ENCODE measurements at places on chromosomes 1 and 21.

- no peak for DNase-seq
Observed at GRCh38 chr21:29640080-29640508, 299.7 kb downstream of the GRIK1 start.

GRCh38 chr1:154557939-154558719 lies at the start of gene UBE2Q1:
Gene UBE2Q1, minus strand, starts transcription at chr1:154558662. Its CDS starts 109 bp downstream, at chr1:154558553.
- DNase-seq, result no peak

- no peak for DNase-seq
Observed at GRCh38 chr1:201750934-201751333, 78.0 kb upstream of the IPO9 start.

- no peak for DNase-seq
Observed at GRCh38 chr1:156543066-156543465, 29.3 kb downstream of the IQGAP3 start.

DNA sequence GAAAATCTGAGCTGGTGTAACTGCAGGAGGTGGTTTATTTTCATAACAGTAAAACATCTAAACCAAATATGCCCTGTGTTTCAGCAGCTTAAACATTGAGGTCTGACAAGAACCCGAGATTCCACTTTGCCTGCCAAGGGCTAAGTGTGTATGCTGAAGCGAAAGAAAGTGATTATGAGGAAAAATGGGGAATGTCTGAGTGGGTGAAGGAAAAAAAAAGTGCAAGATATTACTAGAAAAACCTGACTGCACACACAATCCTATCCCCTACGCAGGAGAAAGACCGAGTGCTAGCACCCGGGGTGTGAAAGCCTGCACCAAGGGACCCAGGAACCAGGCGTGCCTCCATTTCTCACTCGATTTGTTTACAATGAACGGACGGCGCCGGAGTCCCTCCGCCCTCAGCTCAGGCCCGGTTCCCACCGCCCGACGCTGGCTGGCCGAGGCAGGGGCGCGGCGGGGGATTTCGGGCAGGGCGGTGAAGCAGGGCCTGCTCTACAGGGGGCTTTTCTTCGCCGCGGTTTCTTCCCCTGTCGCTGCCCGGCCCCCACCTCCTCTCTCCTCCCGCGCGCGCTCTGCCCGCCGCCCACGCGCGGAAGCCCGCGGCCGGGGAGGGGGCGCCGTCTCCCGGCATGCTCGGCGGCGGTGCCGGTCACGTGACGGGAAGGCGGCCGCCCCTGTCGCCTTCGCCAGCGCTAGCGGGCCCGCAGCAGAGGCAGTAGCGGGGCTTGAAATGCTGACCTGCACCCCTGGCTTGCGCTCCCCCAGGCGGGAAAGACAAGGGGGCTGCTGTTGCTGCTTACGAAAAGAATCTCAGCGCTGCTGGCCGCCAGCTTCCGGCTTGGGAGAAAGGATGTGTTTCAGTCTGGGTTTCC lies 35.9 kb downstream of the ITPKB start:
- peak; percentile 89 for DNase-seq

GRCh38 chr1:191668525-191668924 lies 489.7 kb upstream of the RGS18 start:
- no peak for DNase-seq

DNA sequence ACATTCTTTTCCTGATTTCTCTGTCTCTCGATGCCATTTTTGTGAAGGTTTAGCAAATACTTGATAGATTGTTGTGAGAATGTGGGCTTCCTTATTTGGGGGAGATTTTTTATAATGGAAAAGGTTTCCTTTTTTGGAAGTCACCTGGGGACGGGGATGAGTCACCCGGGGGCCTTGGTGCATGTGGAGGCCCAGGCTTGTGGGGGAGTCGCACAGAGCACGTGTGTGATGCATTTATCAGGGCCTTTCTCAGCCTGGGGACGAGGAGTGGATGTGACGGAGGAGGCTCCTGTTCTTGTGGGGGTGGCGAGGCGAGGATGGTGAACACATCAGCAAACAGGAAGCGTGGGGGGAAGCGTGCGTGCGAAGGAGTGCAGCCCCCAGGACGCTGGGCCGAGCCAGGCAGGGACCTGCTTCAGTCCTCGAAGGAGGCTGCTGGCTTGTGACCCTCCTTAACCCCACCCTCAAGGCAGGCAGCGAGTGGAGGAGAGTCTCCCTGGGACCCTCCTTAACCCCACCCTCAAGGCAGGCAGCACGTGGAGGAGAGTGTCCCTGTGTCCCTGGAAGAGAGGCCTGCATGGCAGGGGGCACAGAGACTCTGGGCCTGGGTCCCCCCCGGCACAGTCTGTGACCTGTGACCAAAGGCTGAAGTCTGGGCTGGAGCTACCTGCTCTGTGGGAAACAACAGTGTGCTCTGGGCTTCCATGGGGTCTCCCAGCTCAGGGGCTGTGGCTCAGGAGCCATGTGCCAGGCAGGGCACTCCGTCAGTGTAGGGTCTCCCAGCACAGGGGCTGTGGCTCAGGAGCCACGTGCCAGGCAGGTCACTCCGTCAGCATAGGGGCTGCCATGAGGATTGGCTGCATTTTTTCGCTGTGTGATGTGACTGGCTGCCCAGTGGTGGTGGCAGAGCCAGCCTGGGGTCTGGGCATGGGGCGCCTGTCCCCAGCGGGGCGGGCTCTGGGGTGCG lies 57.2 kb downstream of the AGPAT3 start:
- no peak for DNase-seq

GRCh38 chr1:68378296-68379084 lies 71.3 kb downstream of the RPE65 start:
- no peak for DNase-seq

GRCh38 chr1:209513226-209513625 lies 70.3 kb upstream of the CAMK1G start:
- DNase-seq, result no peak

- DNase-seq, result peak; percentile 7
Observed at GRCh38 chr21:14762734-14763694, 216.9 kb upstream of the SAMSN1 start.

- no peak for DNase-seq
Observed at GRCh38 chr1:208825300-208825699, 581.1 kb upstream of the PLXNA2 start.

GRCh38 chr1:204742676-204743251 lies 57.2 kb upstream of the LRRN2 start:
- no peak for DNase-seq

- DNase-seq, result no peak
Observed at GRCh38 chr1:79052829-79053449, 46.4 kb upstream of the ADGRL4 start.

DNA sequence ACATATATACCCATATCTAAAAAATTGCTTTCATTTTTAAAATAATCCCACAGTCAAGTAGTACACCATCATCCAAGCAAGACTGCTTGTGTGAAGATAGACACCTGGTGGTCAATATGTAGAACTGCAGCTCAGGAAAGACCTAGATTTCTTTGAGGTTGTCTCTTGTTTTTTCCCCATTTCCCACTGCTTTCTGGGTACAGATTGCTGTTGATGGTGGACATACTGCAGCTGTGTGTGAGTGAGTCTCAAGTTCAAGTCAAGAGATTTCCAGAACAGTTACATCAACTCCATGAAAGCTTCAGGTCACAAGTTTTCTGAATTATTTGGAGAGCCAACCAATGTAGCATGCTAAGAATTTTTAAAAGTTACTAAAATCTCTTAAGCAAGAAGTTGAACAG lies 306.4 kb downstream of the DUSP10 start:
- peak; percentile 34 for DNase-seq

DNA sequence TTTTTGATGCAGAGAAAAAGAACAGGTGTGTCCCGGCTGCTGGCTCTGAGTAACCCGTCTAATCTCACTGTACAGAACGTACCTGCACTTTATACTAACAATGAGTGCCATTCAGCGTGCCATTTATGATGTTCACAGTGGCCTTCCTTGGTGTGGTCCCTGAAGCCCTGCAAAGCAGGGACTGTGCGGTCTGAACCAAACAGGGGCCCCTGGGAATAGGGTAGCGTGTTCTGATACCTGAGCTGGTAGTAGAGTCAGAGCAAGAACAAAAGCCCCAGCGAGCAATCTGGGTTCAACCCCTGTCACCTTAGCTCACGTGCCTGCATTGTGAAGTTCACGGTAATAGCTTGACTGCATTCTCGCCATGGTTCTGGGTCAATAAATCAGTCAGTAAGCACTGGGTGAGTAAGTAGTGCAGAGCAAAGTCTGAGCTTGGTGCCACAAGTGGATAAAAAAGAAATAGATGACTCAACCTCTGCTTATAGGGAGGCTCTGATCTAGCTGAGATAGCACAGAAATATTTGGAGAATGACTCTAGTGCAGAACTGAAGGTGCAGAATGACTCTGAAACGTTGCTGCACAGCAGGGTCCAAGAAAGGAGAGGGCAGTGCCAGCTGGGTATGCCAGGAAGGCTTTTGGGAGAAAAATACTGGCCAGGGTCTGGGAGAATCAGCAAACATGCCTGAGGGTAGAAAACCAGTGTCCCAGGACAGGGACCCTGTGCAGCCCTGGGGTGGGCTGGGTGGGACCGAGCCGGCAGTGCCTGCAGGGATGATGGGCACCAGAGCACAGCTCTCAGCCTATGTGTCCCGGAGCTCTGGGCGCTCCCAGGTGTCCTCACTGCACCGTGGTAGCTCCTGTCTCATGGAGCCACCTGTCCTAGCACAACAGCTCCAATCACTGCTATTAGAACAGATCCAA lies 125.9 kb downstream of the RHOU start:
- DNase-seq, result no peak

- no peak for DNase-seq
Observed at GRCh38 chr1:183546427-183546826, 43.8 kb downstream of the NCF2 start.

DNA sequence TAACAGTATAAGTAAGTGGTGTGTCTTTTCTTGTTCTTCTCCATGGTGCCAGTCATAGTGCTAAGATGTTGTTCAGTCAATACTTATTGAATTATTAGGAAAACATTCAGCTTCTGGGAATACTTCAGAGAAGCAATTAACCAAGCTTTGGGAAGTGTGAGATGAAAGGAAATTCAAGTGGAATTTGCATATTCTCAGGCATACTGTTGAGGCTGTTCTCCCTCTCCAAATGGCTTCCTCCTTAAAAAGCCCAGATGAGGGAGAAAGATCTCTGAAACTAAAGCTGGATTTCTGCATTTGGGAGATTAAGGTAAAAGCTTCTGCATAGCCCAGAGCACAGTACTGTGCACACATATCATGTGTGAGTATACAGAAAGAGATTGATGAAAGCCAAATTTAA lies 73.4 kb downstream of the MACF1 start:
- no peak for DNase-seq

DNA sequence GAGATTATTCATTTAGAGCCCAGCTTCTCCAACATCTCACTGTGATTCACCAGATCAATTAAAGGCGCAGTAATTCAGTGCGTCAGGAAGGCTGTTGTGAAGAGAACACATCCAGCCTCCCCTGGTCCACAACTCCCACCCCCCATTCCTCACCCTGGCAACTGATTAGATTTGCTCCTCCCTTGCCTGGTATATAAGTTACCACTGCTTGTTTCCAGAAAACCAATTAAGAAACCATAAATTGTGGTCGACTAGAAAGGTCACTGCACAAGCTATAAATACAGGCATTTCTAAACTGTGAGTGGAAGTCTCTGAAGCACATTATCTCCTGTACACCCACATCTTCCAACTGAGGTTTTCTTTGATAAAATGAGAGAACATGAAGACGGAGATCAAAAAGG lies 41.9 kb downstream of the FAM163A start:
- no peak for DNase-seq

DNA sequence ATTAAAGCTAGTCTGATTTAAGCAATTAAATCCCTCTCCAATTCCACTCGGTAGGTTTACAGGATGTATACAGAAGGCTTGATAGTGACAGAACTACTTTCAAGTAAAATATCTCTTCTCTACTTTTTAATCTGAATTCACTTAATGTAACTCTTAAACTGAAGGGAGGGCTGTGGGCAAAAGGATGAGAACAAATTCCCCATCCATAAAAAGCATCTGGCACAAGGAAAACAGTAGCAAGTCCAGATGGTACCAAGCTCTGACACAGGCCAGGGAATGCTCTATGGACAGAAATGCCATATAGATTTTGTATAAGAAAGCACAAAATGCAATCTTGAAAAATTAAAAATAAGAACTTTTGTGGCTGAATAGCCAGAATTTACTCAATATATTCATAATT lies 53.1 kb upstream of the USH2A start:
- DNase-seq, result no peak

- DNase-seq, result no peak
Observed at GRCh38 chr1:210332233-210332632, 3.5 kb downstream of the HHAT start.

Measured in immature natural killer cell (primary cell).